Neuronal stem cell (in vitro differentiated cells): ENCODE measurements at places on chromosomes 2 and 18.
A peak's percentile ranks its signal among the peaks of the same experiment; 100 is the strongest.

GRCh38 chr18:22101731-22102130 lies 67.7 kb upstream of the GATA6 start:
- no peaks in the 10 kb centered on the region for H3K4me1 ChIP-seq
- no peak overlapping the region for H3K4me3 ChIP-seq
- no peaks in the 10 kb centered on the region for H3K36me3 ChIP-seq
- H3K27ac ChIP-seq = no peak overlapping the region
- no peaks in the 10 kb centered on the region for H3K27me3 ChIP-seq

GRCh38 chr18:58180172-58180571 lies 136.1 kb downstream of the NEDD4L start:
- no peak overlapping the region for H3K27ac ChIP-seq
- DNase-seq = no peak
- H3K27me3 ChIP-seq = no peaks in the 10 kb centered on the region
- H3K4me3 ChIP-seq = no peak overlapping the region

DNA sequence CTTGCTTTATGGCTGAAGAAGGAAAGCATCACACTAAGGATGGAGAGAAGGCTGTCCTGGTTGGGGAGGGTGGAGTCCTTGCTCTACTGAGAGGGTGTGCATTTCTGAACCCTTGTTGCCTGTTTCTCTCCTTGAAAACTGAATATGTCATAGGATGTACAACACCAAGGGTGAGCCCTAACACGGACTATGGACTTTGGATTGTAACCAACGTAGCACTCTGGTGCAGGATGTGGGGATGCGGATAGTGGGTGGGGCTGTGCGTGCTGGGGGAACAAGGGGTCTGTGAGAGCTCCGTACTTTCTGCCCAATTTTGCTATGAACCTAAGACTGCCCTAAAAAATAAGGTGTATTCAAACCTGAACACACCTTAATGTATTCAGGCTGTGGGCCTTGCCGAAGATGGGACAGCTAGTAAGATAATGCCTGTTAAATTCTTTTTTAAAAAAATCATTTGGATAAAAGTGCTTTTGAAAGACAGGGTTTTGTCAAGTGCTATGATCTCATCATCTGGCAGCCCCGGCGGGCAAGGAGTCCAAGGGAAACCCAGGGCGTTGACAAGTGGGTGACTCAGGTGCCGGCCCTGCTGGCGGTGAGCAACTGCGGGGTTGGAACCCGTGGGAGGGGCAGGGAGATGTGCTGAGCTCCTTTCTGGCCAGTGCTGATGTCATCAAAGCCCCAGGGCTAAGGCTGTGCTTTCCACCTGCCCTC lies 54.0 kb downstream of the GATA6 start:
- H3K36me3 ChIP-seq = no peaks in the 10 kb centered on the region
- H3K27ac ChIP-seq = no peak overlapping the region
- DNase-seq = no peak
- no peaks in the 10 kb centered on the region for H3K27me3 ChIP-seq

GRCh38 chr2:74267068-74267467 lies 68.7 kb downstream of the MTHFD2 start:
- DNase-seq = no peak
- H3K27ac ChIP-seq = no peak overlapping the region
- H3K36me3 ChIP-seq = no peaks in the 10 kb centered on the region
- no peak overlapping the region for H3K4me3 ChIP-seq

DNA sequence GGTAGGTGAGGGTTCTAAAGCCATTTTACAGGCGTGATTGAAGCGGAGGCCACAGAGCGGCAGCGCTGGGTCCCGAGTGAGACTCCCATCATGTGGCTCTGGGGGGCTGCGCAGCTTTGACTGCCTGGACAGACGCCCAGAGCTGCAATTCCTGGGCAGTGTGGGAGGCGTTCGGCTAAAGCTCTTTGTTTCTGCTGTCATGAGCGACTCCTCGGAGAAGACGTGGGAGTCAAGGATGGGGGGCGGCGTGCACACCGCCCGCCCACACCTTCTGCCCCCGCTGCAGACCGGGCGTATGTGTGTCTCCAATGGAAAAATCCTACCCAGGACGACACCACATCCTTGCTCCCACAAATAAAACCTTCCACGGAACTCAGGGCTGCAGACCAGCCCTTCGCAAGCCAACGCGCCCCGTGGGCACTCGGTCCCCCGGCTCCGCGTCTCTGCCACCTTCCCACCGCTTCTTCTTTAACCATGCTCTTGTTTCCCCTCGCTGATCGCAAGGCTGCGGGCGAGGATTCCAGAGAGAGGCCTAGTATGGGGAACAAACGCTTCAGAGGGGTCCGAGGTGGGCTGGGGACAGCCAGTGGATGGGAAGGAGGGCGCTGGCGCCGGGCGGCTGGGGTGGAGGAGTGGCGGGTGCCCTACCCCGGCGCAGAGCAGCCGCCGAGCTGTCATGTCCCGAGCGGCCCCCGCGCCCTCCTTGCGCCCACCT lies 680 bp upstream of the LBH start:
- H3K27me3 ChIP-seq = peaks cover 23% of the 10 kb centered on the region
- H3K27ac ChIP-seq = no peak overlapping the region
- peak; percentile 54 for DNase-seq
- H3K36me3 ChIP-seq = no peaks in the 10 kb centered on the region

DNA sequence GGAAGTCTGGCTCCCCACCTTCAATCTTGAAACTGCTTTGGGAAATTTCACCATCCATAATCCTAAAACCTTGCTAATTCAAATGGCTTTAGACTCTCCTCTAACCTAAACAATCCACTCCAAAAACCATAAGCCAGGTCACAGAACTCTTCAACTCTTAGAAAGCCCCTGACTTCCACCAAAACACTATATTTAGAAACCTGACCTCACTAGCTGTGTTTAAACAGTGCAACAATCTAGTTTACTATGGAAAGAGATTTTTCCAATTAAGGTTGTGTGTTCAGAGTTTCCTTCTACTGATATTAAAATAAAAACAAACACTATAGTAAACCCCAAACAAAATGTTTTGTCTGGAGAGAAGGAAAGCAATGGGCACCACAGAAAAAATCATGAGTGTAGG lies 308.1 kb downstream of the OSR1 start:
- no peaks in the 10 kb centered on the region for H3K27me3 ChIP-seq
- no peak for DNase-seq
- no peak overlapping the region for H3K27ac ChIP-seq
- no peaks in the 10 kb centered on the region for H3K36me3 ChIP-seq

- H3K4me1 ChIP-seq = peaks cover 16% of the 10 kb centered on the region
- H3K36me3 ChIP-seq = no peaks in the 10 kb centered on the region
- no peak overlapping the region for H3K4me3 ChIP-seq
- H3K27me3 ChIP-seq = no peaks in the 10 kb centered on the region
These were observed 18.1 kb downstream of the CALCRL start for GRCh38 chr2:187429989-187430388.

DNA sequence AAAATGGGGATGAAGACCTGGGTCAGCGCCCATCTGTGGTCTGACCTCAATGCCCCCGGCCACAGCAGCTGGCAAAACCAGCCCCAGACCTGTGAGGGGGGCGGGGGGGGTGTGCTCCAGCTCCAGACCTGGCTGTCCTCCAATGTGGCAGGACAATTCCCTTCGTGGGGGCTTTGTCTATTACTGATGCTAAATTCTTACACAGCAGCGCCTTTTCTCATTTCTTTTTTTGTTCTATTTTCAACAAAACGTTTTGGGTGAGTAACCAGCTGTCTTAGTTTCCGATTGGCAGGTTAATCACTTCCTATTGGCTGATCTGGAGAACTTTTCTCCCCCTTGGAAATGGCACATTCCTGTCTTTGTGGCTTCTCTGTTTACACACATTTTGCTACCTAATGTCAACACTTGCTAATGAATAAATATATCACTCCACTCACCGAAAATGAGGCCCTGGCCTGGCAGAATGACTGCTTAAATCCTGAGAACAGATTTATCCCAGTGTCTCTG lies 4.4 kb downstream of the SMAD7 start:
- peaks cover 28% of the 10 kb centered on the region for H3K4me1 ChIP-seq
- no peak overlapping the region for H3K27ac ChIP-seq
- H3K27me3 ChIP-seq = peaks cover 40% of the 10 kb centered on the region
